ENCODE measurements at places on chromosomes 7 and 10.

- DNase-seq, result no peak
Observed at GRCh38 chr10:86878983-86879713, 78.3 kb downstream of the MMRN2 start.

DNA sequence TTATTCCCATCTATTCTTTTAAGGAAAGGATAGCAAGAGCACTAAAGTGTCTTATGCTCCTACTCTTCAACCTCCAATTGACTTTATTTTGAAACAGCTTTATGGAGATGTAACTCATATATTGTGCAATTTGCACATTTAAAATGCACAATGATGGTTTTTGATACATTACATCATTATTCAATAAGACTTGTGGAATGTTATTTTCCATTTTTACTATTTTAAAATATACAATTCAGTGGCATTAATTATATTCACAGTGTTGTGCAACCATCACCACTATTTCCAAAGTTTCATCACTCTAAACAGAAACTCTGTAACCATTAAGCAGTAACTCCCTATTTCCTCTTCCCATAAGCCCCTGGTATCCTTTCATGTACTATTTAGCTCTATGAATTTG lies 489.8 kb downstream of the NEBL start:
- no peak for DNase-seq

GRCh38 chr10:114632869-114633715 lies 25.0 kb downstream of the ABLIM1 start:
- DNase-seq, result peak; percentile 46

GRCh38 chr7:54833001-54833467 lies 74.0 kb upstream of the SEC61G start:
- DNase-seq, result peak; percentile 11

GRCh38 chr7:77877791-77878190 lies 79.2 kb downstream of the PHTF2 start:
- no peak for DNase-seq

GRCh38 chr10:101138788-101139420 lies 7.8 kb downstream of the TLX1 start:
- no peak for DNase-seq

DNA sequence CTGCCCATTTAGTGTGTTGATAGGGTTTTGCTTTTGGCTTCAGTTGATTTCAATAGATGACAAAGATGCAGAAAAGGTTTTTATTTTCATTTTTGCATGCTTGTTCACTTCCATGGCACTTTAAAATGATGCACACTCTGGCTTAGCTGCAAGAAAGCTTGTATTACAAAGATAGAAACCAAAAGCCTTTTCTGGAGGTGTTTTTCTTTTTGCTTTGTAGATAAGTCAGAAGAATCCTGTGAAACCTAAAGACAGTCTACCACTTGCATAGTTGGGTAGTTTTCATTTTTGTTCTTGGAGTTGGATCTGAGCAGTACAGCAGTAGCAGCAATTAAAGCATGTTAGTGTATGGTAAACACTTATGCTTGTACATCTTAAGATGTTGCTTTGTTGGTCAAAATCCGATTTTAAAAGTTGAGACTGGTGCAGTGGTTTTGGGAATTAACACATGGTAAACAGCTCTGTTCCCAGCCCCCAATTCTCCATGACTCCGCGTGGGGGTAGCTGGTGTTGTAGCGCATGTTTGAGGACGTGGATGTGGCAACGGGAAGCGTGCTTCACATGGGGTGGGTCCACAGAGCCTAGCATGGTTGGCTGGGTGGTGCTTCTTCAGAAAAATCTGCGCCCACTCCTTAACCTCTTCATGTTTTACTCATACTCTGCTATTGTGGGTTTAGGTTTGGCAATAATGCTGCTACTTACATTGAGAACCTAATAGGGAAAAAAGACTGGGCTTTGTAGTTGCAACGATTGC lies 19.8 kb downstream of the CCNY start:
- DNase-seq, result no peak

GRCh38 chr10:103926722-103927319 lies 8.8 kb upstream of the STN1 start:
- no peak for DNase-seq

DNA sequence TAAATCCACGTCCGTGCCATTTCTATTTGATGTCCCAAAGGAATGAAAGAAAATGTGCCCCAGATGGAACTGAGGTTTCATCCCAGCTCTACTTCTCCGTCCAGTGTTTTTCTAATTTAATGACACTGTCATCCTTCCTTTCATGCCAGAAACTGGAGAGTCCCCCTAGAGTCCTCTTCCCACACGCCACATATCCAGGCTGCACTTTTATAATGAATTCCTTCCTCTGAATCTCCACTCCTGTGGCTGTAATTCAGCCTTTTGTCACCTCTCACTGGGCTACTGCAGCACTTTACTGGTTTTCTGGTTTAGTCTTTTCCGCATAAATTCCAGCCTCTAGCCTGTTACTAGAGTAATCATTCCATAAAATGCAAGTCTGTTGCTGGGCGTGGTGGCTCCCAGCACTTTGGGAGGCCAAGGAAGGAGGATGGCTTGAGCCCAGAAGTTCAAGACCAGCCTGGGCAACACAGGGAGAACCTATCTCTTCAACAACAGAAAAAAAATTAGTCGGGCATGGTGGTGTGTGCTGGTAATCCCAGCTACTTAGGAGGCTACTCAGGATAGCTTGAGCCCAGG lies 142.6 kb upstream of the RHEB start:
- no peak for DNase-seq

- no peak for DNase-seq
Observed at GRCh38 chr7:46969303-46970130, 612.4 kb downstream of the TNS3 start.

- no peak for DNase-seq
Observed at GRCh38 chr7:150388709-150389531, 9.8 kb downstream of the ZNF775 start.

DNA sequence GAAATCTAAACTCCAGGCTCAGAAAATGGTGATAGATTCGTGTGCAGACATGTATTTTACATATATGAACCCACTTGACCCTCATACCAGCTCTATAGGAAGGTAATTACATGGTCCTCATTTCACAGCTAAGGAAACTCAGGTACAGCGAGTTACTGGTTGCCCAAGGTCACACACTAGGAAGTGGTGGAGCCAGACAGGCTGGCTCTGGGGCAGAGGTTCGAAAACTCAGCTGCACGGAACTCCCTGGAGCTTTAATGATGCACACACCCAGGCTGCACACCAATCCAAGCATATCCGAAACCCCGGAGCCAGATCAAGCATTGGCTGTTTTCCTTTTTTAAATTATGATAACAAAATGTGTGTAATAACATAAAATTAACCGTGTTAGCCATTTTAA lies 172.4 kb downstream of the COBL start:
- no peak for DNase-seq
